Fibroblast of lung (primary cell): ENCODE measurements at places on chromosomes 11 and 22.
A peak's percentile ranks its signal among the peaks of the same experiment; 100 is the strongest.

DNA sequence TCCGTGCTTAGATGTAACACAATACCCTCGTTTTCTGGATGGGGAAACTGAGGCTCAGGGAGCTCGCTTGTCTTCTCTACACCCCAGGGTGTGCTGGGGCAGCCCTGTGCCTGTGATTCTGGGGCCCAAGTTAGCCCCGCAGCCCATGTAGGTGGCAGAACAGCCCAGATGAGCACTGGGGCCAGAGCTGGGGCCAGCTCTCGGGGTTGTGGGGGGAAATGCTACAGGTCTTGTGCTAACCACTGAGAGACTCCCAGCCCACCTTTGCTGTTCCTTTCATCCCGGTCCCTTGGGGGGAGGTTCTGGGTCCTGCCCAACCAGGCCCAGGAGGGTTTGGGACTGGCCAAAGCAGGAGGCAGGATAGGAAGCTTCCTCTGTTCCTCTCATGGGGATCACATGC, 13.5 kb downstream of the MYEOV start:
- no peak for DNase-seq

GRCh38 chr11:100072131-100072530, 615.0 kb upstream of the ARHGAP42 start:
- no peak for DNase-seq

- no peak for DNase-seq
These were observed 7.8 kb upstream of the DNHD1 start for GRCh38 chr11:6489306-6489705.

- no peak for DNase-seq
These were observed 56.4 kb downstream of the TRAF6 start for GRCh38 chr11:36453678-36454077.

DNA sequence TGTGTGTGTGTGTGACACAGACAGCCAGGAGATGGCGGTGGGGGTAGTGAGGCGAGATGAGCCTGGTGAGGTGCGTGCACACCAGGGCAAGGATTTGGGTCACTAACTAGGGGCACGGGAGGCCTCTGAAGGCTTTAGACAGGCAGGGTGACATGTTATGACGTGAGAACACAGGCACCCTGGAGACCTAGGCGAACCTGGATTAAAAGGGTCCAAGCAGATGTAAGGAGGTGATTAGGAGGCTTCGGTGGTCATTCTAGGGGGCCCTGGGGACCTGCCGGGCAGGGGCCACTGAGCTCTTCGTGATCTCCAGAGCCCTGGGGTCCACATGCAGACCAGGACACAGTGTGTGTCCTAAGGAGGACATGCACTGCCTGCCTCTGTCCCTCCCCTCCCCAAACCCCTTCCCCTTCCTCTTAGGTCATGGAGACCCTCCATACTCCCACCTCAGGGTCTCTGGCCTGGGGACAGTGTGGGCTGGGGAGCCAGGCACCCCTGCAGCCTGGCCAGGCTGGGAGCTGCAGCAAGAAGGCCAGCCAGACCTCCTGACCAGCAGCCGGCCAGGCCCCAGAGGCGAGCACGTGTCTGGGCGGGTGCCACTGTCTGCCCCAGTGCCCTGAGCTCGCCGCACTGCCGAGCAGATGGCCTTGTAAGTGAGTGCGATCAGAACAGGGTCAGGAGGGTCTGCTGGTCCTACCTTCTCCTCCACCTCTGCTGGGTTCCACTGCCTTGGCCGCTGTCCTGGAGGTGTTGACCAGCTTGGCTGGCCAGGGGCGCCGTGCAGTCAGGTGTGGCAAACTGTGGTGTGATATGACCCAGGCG, 32.1 kb downstream of the IFT27 start:
- DNase-seq, result no peak

DNA sequence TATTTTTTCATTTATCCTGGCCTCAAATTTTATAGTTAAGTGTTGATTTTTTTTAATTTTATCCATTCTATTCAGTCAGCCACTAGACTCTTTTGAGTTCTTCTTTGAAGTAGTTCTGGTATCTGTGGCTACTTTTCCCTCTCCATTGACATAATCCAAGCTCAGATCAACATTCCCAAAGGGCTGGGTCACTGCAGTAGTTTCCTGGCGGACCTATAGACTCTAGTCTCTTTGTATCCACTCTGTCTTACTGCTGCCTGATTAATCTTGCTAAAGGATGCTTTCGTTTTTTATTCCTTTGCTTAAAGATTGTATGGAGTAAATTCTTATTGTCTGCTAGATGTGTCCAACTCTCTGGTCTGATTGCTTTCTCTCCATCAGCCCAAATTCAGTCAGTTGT, 87.6 kb downstream of the UVRAG start:
- DNase-seq, result no peak

DNA sequence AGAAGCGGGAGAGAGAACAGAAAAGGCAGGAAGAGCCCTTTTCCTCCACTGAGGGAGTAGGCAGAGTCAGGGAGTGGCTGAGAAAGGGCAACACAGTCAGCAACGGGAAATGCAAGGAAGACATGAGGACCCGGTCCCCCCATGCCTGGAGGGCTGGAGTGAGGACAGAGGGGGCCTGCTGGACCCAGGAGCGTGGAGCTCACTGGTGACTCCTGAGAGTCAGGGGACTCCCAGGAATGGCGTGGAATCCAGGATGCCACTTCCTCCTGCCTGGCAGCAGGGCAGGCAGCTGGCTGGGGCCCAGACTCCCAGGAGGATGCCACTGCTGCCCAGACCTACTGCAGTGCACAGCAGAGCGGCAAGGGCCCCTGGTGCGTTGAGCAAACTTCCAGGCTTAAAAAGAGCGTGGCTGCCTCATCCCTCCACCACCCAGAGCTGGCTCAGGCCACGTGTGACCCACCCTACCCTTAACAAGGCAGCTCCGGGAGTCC, 11.3 kb downstream of the C11orf21 start:
- no peak for DNase-seq

DNA sequence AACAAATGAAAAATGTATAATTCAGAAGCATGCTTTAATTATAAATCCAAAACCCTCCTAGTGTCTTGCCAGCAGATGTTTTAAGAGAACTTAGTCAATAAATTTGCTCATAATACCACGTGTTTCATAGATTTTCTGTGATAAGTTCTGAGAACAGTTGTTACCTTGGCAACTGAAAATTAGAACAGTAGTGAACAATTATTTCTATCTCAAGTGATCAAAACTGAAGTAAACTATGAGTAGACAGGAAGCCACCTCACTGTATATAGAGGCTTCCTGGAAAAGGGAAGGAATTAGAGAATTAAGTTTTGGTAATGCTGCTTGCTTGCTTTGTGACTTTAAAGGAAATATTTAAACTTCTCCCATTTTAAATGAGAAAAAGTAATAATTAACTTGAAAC, 266.0 kb upstream of the ANO3 start:
- DNase-seq, result no peak

- peak; percentile 56 for DNase-seq
These were observed 29.8 kb upstream of the CRTAM start for GRCh38 chr11:122808478-122808869.

- DNase-seq, result no peak
These were observed 4.1 kb upstream of the ANKRD13D start for GRCh38 chr11:67284811-67285540.

DNA sequence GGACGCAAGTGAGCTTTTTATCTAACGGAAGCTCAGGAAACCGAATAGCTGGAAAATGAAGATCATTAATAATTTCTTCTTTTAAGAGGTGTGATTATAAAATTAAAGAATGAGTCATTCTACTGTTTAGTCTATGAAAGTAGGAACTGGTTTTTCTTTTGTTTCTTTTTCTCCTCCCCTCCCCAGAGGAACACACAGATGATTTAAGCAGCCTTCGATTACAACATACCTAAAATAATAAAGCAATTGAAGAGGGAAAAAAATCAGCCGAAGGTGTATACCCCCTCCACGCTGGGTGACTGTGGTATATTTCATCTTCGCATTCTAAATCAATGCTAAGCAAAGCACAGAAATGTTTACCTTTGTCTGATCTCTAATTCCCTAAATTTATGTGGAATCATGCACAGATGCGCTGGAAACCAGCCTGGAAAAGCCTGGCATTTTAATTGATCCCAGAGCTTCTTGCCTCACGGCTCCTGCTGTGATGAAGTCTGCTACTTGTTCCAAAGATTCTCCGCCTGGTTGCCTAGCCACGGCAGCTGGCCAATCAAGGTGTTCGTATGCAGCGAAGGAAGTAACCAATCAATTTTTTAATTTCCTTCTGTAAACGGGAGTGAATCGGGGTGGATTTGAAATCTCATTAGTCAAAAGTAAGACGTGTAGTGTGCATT, 133.9 kb downstream of the FANCF start:
- no peak for DNase-seq

GRCh38 chr11:64877390-64878222, 815 bp downstream of the EHD1 start:
- DNase-seq, result no peak

DNA sequence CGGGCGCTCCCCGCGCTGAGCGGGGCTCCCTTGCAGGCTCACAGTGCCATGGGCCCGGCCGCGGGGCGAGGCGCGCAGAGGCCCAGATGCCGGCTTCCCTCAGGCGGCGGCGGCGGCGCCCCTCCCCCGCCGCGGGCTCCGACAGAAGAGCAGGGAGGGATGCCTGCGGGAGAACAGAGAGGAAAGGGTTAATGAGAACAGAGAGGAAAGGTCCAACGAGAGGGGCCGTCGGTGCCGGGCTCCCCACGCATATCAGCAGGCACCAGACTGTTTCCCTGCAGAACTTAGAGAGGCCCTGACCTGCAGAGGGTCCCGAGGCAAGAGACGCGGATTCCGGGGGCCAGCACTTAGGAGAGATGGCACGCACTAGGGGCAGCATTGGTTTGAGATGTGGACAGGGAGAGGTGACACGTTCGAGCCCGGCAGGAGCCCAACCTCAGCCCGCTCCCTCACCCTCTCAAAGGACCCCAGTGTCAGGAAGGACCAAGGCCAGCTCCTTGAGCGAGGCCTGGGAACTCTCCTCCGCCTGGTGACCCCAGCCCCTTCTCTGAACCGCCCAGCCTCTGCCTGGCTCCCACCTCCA, 9.1 kb downstream of the NRXN2 start:
- DNase-seq, result no peak

- no peak for DNase-seq
These were observed 9.6 kb upstream of the EMID1 start for GRCh38 chr22:29195964-29196666.

DNA sequence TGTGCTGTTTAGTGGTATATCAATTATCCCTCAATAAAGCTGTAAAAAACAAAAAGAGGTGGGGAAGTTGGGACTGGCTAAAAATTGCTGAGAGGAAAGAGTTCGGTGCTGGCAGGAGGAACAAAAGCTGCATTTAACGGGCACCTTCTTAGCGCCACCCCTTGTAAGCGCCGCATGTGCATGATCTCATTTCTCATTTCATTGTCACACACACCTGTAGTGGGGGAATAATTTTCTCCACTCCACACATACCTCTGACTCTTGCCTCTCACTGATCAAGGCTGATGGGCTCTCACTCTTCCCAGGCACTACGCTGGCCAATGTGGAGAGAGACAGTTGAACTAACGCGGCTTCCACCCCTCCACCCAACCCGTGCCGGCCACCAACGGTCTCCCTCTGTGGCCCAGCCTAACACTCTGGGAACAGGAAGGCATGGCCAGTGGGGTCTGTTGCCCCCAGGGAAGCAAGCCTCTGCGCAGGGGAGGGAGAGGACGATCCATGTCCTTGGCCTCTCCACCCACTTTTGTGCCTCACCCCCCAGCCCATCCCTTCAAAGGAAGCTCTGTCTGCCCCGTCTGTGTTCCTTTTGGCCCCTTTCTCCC, 186.7 kb upstream of the SYT13 start:
- no peak for DNase-seq

GRCh38 chr11:36469063-36469462, 41.0 kb downstream of the TRAF6 start:
- peak; percentile 37 for DNase-seq

GRCh38 chr22:24146194-24146616, 35.1 kb upstream of the SUSD2 start:
- DNase-seq, result peak; percentile 58

GRCh38 chr22:43889201-43889859, 2.5 kb downstream of the PNPLA5 start:
- no peak for DNase-seq

DNA sequence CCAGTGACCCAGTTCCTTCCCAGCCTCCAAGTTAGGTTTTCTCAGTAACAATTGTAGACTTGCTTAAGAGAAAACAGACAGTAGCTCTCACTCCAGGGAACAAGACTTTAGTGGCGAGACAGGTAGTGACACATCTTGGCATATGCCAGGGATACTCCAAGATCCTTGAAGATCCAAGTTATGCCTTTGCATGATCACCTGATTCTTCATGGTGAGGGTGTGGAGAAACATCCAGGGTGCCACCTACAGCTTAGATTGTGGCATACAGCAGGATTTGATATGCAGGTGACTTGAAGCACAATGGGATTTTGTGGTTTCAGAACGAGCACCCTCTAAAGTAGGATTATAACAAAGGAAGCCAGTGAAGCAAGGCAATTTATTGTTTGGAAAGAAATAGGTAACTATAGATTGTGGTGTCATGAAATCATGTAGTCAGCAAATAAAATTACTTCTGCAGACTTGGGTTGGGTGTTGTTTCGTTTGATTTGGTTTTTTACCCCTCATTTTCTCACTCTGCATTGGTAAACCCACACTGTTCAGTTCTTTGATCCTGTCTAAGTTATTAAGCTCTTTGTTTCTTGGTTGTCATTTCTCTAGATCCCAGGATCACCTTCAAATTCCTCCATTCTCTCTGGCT, 9.2 kb downstream of the POU2AF3 start:
- no peak for DNase-seq

- DNase-seq, result no peak
These were observed 96.2 kb downstream of the RASSF10 start for GRCh38 chr11:13105237-13105844.

GRCh38 chr22:50576070-50576469, 2.2 kb downstream of the CPT1B start:
- peak; percentile 56 for DNase-seq

GRCh38 chr11:70496591-70497535, 98.5 kb downstream of the CTTN start:
- DNase-seq, result no peak

GRCh38 chr22:31340360-31340759, 5.8 kb downstream of the PATZ1 start:
- DNase-seq, result no peak

DNA sequence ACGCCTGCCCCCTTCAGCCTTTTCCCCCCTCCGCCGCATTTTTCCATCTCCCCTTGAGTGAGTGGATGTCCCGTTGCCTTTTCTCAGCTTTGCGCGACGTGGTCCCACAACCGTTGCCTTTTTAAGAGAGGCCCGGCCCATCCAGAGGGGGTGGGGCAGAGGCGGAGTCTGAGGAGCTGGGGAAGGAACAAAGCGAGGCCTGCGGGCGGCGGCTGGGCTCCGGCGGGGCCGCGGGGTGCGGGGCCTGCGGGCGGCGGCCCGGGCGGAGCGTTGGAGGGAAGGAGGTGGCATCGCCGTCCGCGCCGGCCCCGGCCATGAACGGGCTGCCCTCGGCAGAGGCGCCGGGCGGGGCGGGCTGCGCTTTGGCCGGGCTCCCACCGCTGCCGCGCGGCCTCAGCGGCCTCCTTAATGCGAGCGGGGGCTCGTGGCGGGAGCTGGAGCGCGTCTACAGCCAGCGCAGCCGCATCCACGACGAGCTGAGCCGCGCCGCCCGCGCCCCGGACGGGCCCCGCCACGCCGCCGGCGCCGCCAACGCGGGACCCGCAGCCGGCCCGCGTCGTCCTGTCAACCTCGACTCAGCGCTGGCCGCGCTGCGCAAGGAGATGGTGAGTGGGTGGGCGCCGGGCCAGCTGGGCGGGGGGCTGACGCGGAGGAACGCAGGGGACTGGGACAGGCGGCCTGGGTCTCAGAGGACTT, at the start of gene FAM89B:
TSS of gene FAM89B (plus strand) at position 183 of the 696 bp plus-strand sequence. CDS start at position 315, 132 bp downstream.
- DNase-seq, result peak; percentile 82

- no peak for DNase-seq
These were observed 12.7 kb upstream of the CNTF start for GRCh38 chr11:58609723-58610122.

GRCh38 chr22:25658633-25659032, 83.4 kb upstream of the MYO18B start:
- DNase-seq, result no peak
